Neural progenitor cell (in vitro differentiated cells): ENCODE measurements at places on chromosomes 7 and 10. TPM values are rescaled to one million over a fixed set of nuclear protein-coding genes. Genes with fewer than 3 reads are reported as not detected.

DNA sequence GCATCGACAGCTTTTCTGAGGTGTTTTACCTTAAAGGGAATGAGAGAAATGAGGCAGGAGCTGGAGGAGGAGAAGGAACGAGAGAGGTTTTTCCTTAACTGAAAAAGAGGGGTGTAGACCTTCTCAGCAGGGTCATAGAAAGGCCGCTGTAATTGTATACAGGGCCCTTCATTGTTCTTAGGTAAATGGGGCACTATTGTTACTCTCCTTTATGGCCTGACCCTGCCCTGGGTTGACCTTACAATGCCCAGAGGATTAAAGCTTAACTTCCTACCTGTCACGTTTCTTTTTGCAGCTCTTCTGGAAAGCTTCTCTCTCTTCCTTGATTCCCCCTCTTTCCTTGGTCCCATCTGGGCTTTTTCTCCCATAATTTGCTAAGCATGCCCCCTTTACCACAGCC is 13.7 kb upstream of the PDLIM1 start:
- peak; percentile 66 for DNase-seq

DNA sequence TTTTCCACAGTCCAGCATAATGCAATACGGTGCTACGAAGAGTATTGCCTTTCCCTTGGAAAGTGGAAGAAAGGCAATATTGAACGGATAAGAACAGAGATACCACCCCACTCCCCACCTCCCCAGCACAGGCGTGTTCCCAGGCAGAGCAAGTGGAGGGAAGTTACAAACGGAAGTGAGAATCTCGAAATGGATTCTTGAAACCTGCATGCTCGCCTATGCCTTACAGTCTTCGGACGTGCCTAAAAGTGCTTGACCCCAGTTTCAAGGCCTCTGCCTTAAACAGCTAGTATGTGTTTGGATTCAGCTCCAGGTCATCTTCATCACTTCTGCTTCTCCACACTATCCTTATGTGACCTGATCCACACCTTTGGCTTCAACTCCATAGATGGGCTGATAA is 35.0 kb upstream of the USP6NL start:
- DNase-seq = no peak

SCART1 gene
- 0.49 and 1.1 TPM in 2 replicates for total RNA-seq

TMEM139 gene
- 0.94 and 5.4 TPM in 2 replicates for total RNA-seq

LYZL2 gene
- not detected in 2 replicates for total RNA-seq

GRCh38 chr7:139016931-139017511 is 18.8 kb downstream of the ZC3HAV1L start:
- peak; percentile 79 for DNase-seq

CNNM1 gene
- total RNA-seq = 0.56 and 1.1 TPM in 2 replicates

DNA sequence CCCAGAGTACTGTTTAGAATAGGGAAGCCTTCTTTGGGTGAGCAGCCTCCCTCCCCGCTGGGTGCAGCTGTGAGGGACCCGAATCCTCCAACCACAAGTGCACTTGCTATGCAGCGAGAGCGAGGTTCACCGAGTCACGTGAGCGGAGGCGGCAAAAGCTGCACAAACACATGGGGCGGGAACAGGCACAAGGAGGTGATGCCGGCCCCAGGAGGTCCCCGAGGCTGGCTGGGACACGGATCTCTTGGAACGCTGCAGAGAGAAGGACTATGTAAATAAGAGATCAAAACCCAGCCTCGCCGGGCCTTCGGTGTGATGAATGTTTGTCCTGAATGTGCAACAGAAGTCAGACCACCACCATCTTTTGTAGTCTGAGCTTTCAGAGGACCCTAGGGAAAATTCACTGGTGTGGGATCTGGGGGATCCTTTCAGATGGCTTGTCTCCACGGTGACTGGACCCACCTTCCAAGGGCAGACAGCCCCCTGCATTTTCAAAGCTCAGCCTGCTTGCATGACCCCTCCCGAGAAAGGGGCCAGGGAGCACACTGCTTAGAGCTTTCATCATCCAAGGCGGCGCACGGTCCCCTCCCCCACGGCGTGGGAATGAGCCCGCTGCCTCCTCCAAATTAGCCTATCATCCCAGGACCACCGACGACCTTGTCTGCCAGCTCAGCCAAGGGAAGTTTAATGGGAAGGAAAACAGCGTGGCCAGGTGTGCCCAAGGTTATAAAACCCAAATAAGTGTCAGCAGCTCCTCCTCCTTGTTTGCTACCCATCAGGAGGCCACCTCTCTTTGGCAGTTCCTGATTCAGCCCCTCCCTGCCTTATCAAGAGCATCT is 327.7 kb downstream of the CXCL12 start:
- DNase-seq = no peak

DNA sequence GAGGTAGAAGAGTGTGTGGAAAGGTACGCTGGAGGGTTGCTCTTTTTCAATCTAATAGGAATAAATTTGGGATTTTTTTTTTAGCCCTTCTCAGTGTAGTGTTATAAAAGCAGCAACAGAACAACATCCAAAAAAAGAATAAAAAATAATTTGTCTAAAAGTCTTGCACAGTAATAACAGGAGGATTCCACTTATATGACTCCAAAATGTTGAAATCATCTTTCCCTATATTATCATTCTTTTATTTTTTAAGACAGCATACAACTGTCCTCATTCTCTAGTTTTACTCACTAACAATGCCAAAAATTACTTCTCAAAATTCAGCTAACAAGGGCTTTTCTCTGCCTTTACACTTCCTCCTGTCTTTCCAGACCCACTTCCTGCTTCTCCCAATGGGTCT is 27.8 kb downstream of the IL2RA start:
- no peak for DNase-seq

ZNF727 gene
- not detected in 2 replicates for total RNA-seq

DNA sequence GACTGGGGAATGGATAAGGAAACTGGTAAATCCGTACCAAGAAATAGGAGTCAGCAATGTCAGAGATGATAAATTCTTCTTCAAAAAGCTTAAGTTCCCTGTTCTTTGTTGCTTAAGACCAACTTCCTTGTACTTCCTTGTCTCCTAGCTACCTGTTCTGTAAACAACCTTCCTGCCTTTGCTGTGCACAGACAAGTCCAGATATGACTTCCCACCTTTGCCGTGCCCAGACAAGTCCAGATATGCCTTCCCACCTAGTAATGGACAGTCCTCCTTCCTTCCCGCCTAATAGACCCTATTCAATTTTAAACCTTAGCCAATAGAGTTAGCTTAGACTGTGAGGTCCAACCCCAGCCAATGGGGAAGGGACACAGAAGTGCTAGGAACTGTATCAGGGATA is 2.5 kb upstream of the ZNF33A start:
- DNase-seq = no peak

MMRN2 gene
- 0.28 and 1.4 TPM in 2 replicates for total RNA-seq

DDX21 gene
- 51.2 and 69.9 TPM in 2 replicates for total RNA-seq

GRCh38 chr7:125481323-125481722 is 551.7 kb upstream of the POT1 start:
- DNase-seq = no peak

DNA sequence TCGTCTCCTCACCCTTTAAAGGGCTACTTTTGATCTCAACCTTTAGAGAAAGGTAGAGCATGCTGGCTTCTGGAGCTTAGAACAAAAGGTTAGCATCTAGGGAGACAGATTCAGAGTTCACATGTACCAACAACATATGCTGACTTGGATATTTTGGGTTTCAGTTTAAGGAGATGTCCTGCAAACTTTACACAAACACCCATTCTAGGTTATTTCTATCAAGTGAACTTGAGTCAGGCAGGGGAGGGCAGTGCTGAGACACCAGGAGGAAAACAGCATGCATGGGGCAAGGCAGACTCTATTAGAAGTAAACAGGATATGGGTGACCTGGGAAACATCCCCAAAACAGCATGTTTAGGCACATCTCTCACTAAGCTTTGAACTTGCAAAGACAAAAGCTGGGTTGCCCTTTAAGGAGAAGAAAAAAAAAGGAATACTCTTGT is 43.8 kb downstream of the ARL4A start:
- no peak for DNase-seq

DNA sequence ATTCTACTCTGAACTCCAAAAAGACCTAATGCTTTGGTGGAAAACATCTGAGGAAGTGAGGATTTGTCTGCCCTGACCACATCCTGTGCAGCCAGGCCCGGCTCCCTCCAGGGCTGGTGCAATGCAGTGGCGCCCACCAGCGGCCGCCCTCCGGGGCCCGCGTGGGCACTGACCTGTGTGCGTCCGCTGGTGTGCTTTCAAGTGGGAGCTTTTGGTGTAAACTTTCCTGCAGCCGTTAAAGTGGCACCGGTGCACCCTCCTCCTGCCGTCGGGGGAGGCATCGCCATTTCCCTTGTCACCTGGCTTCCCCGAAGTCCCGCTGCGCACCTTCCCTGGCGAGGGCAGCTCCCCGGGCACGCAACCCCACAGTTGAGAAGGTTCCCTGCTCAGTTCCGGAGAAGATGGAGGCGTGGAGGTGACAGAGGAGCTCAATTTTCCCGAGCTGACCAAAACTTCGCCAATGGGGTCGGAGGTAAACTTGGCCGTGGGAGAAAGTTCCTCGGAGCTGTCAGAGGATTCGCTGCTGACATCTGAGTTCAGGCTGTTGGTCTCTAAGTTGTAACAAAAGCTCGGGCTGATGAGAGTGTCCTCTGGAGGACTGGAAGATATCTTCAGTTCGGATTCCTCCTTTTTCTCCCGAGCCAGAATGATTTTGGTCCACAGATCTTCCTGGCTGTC is 3.4 kb downstream of the KLF6 start:
- DNase-seq = no peak

DNA sequence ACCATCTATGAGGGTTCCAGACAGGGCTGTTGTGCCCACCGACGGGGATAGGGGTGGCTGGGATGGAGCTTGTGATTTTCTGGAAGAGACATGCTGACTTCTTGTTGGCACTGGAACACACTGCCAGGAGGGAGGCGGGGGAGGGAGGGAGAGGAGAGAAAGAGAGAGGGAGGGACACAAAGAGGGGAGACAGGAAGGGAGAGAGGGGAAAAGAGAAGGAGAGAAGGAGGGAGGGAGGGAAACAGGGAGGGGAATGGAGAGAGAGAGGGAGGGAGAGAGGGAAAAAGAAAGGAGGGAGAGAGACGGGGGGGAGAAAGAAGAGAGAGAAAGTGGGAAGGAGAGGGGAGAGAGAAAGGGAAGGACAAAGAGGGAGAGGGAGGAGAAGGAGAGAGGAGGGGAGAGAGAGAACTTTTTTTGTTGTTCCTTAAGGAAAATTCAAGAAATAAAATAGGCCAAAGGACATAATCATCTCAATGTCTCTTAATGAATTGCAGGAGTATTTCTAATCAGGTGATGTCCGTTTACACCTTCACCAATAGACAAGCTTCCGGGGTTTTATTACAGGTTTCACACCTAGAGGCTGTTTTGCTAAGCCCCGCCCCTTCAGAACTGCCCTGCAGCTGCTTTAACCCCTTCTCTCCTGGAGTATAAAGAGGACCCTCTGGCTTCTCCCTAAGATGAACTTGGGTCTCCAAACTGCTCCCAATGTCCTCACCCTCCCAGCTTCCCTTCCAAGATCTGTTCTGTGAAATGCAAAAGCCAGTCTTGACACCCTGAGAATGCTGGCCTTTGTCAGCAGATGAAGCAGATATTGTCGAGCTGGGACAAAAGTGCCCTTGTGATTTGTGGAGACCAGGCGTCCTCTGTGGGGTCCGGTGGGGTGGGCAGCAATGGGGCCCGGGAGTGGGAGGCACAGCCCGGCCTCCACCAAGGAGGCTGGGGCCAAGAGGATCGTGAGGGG is 82.0 kb upstream of the GTF2IRD1 start:
- peak; percentile 64 for DNase-seq

GRCh38 chr10:15136129-15137035 is 32.1 kb downstream of the NMT2 start:
- DNase-seq = no peak

DNA sequence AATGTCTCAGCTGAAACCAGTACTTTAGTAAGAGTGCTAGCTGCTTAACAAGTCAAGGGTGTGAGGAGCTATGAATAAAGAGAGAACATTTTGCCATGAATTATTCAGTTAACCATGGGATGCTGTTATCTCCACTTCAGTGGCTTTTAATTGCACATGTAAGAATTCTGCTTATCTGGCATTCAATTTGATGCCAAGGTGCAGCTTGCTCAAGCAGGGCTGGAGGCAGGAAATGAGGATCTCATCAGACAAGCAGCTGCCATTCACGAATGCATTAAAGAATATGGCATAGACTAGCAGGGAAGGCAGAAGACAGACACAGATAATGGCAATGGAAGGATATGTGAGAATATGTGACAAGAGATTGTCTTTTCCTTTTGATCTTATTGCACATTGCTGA is 697.8 kb downstream of the NRG3 start:
- peak; percentile 10 for DNase-seq

DNA sequence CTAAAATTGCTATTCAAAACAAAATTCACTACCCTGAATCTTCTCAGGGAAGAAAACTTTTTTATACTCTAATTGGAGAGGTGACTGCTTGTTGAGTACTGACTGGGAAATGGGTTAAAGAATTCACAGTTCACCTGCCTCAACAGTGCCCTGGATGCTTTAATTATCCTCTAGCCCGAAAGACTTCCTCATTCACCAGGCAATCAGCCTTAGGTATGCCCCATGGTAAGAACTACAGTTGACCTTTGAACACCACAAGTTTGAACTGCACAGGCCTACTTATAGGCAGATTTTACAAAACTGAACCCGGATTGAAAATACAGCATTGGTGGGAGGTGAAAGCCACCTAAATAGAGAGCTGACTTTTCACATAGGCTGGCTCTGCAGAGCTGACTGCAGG is 175.3 kb downstream of the ELAPOR2 start:
- DNase-seq = no peak

- no peak for DNase-seq
Observed at GRCh38 chr7:144529269-144529926, 125.9 kb upstream of the NOBOX start.

- no peak for DNase-seq
Observed at GRCh38 chr10:5356302-5356763, 8.4 kb upstream of the UCN3 start.

VGF gene
- 0.65 and 1.6 TPM in 2 replicates for total RNA-seq

DNA sequence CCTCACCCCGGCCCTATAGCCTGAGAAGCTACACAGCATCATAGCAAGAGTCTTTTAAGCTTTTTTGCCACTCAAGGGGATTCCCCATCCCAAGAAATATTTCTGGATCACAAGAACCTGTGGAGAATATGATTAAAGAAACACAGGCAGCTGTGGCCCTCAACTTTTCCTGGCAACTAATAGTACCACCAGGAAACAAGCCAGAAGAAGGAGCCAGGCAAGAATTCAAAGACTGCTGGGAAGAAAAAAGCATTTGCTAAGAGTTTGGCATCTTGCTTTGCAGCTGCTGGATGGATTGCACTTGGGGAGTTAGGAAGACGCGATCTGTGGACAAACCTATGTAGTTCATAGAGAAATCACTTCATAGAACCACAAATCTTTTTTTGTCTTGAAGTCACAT is 437.8 kb downstream of the PLXDC2 start:
- DNase-seq = no peak

- DNase-seq = peak; percentile 26
Observed at GRCh38 chr10:32210306-32211045, 136.5 kb downstream of the EPC1 start.

DNA sequence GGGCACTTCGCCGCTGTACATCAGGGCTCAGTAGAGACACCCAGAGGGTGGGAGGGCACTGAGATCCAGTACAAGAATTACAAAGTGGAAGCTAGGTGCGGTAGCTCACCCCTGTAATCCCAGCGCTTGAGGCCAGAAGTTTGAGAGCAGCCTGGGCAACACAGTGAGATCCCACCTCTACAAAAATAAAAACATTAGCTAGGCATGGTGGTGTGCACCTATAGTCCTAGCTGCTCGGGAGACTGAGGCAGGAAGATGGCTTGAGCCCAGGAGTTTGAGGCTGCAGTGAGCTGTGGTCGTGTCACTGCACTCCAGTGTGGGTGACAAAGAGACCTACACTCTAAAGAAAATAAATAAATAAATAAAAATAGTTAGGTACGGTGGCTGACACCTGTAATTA is 64.0 kb downstream of the CLEC2L start:
- no peak for DNase-seq
